ENCODE measurements at places on chromosomes 16 and 17.

GRCh38 chr17:10772425-10773380, 31.2 kb downstream of the TMEM238L start:
- peak overlapping the region; percentile 84 for H3K27ac ChIP-seq
- no peaks in the 10 kb centered on the region for H3K36me3 ChIP-seq
- no peaks in the 10 kb centered on the region for H3K27me3 ChIP-seq
- peak; percentile 87 for DNase-seq
- peaks cover 22% of the 10 kb centered on the region for H3K4me1 ChIP-seq

- DNase-seq = no peak
- H3K36me3 ChIP-seq = no peaks in the 10 kb centered on the region
- no peak overlapping the region for H3K4me3 ChIP-seq
- H3K4me1 ChIP-seq = no peaks in the 10 kb centered on the region
- no peak overlapping the region for H3K27ac ChIP-seq
Measured at GRCh38 chr16:78211946-78212345, 112.5 kb downstream of the WWOX start.

DNA sequence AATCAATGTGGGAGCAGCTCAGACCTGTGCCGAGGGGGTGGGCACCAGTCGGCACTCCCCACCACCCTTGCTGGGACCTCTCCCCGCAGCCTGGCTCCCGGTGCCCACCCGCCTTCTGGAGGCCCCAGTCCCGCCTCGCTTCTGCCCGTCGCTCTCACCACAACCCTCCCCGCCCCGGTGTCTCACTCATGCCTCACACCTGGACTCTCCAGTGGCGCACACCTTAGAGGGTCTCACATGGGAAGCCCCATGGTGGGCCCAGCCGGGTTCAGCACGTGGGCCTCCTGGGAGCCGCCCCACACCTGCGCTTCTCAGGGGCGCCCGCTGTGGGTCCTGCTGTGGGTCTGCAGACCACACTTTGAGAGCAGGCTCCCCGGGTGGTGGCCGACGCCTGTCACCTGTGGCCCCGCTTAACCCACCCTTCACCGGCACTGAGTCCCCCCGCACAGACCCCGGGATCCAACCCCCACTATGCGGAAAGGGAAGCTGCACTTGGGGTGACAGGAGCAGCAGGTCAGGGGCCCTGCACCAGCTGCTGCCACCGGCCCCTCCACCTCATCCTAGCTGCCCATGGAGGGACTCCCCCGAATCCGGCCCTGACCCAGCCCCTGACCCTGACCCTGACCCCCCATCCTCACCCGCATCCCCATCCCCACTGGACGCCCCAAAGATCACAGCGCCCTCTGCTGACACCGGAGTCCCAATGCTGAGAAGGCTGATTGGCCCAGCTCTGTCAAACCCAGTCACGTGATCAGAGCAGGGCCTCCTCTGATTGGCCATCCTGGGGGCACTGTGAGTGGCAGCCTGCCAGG, 27.4 kb upstream of the SLC38A10 start:
- DNase-seq = no peak
- no peaks in the 10 kb centered on the region for H3K36me3 ChIP-seq
- no peak overlapping the region for H3K4me3 ChIP-seq
- H3K27me3 ChIP-seq = no peaks in the 10 kb centered on the region

DNA sequence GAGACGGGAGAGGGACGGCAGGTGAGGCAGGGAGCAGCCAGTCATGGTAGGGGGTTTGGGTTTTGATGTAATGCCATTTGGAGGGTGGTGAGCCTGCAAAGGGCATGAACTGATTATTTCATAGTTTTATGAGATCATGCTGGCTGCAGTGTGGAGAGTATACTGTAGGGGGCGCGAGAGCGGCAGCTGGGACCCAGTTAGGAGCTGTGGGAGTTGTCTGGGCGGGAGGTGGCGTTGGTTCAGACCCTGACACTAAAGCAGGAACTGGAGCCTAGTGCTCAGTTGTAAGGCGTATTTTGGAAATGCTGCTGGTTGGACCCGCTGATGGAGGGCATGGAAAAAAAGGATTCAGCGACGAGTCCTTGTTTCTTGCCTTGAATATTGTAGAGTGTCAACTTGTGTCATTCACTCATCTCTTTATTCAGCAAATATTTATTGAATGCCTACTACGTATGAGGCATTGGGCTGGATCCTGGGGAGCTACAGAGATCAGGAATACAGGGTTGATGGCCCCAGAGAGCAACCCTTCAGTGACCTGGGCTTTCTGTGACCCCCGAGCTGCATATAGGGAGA, 23.7 kb upstream of the KDM8 start:
- H3K36me3 ChIP-seq = no peaks in the 10 kb centered on the region
- DNase-seq = peak; percentile 92
- H3K4me1 ChIP-seq = no peaks in the 10 kb centered on the region
- no peak overlapping the region for H3K27ac ChIP-seq

GRCh38 chr16:69276148-69277115, 34.7 kb upstream of the VPS4A start:
- no peaks in the 10 kb centered on the region for H3K36me3 ChIP-seq
- H3K27ac ChIP-seq = peak overlapping the region; percentile 50
- DNase-seq = peak; percentile 31
- H3K4me3 ChIP-seq = no peak overlapping the region
- no peaks in the 10 kb centered on the region for H3K27me3 ChIP-seq
- no peaks in the 10 kb centered on the region for H3K4me1 ChIP-seq

DNA sequence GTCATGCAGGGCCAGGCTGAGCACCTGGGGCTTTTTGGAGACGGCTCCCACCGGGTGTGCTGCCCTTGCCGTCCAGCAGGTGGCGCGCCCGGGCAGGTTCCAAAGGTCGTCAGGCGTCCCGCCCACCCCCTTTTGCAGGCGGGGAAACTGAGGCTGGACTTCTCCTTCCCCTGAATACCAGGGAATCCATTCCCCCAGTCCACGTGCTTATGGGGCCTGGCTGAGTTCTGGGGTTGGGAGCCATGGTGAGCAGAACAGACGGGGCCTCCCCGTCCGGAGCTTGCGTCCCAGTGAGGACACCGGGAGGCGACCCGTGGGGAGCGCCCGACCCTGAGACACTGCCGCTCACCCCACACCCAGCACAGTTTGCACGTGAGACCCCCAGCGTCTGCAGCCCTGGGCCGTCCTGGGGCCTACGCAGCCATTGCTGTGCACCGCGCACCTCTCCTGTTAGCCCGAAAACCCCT, 51.8 kb upstream of the JPH3 start:
- H3K27ac ChIP-seq = no peak overlapping the region
- peak; percentile 41 for DNase-seq
- no peaks in the 10 kb centered on the region for H3K36me3 ChIP-seq
- no peaks in the 10 kb centered on the region for H3K4me1 ChIP-seq
- no peak overlapping the region for H3K4me3 ChIP-seq
- peaks cover 2% of the 10 kb centered on the region for H3K27me3 ChIP-seq
